ENCODE measurements at places on chromosomes 13 and 19.

- no peak for DNase-seq
These were observed 41.1 kb downstream of the SERP2 start for GRCh38 chr13:44414716-44415115.

- no peak for DNase-seq
These were observed 11.8 kb downstream of the CHAF1A start for GRCh38 chr19:4414144-4414799.

DNA sequence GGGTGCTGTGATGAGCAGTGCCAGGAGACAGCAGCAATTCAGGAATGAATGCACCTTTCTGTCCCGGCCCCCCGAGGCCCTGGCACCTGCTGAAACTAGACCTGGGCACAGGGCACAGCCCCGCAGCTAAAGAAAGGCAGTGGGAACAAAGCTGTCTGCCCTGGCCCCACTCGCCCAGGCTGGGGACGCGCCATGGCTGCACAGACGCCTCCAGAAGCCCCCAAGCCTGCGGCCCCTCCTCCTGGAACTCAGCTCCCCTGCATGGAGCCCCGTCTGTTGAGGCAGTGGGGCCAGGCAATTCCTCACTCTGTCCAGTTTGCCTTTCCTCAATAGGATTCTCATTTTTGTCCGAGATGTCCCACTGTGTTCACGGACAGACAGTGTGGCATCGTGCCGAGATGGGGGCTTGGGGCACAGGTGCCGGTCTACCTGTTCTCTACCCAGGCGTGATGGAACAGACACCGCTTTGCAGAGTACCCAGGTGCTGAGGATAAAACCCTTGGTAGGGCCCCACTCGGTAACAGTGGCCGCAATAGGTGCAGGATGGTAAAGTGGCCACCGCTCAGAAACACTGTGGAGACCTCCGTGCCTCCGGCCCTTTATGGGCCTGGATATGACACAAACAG lies 146.5 kb upstream of the SOX1 start:
- no peak for DNase-seq

DNA sequence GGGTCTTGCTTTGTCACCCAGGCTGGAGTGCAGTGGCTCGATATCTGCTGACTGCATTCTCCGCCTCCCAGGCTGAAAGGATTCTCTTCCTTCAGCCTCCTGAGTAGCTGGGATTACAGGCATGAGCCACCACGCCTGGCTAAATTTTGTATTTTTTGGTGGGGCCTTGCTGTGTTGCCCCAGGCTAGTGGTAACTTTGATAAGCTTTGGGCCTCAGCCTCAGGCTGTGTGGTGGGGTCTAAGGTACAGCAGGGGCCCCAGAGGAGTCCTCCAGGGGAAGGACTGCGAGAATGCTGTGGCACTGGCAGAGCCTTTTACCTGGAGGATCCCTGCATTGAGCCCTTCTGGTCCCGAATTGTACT lies 7.2 kb downstream of the DOT1L start:
- no peak for DNase-seq

DNA sequence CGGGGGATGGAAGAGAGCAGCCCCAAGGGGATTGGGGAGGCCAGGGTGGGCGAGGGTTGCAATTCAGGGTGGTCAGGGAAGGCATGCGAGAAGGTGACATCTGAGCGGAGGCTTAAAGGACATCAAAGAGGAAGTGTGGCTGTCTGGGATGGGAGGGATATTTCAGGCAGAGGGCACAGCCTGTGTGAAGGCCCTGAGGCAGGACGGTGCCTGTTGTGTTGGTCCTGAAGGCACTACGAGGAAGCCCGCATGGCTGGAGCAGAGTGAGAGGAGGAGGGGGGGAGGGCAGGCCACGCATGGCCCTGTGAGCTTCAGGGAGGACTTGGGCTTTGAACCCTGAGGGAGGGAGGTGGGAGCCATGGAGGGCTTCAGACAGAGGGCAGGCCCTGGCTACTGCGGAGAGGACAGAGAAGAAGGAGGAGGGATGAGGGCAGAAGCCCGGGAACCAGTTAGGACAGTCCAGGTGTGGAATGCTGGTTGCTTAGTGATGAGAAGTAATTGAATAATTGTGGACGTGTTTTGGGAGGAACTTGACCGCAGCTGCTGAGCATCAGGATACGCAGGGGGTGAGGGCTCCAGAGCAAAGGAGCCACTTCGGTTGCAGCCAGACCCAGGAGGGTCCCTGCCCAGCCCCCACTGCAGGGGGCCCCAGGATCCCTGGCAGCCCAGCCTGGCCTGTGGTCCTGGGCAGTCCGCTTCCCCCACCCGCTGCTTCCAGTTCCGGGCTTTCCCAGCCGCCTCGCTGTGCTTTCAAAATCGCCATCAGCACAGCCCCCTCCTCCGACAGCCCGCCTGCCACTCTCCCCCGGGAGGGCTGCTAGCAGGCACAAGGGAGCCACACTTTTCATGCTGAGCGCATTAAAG lies 6.2 kb downstream of the TLE6 start:
- peak; percentile 78 for DNase-seq

DNA sequence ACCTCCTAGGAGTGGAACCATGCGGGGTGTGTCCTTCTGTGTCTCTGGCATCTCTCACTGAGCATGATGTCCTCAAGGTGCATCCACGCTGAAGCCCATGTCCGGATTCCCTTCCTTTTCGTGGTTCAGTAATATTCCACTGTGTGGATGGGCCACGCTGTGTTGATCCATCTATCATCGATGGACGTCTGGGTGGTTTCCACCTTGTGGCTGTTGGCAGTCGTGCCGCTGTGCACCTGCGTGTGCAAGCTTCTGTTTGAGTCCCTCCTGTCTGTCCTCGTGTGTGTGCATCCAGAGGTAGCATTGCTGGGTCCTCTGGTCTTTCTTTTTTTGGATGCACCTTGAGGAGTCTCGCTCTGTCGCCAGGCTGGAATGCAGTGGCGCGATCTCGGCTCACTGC lies 11.2 kb upstream of the GNA15 start:
- no peak for DNase-seq

DNA sequence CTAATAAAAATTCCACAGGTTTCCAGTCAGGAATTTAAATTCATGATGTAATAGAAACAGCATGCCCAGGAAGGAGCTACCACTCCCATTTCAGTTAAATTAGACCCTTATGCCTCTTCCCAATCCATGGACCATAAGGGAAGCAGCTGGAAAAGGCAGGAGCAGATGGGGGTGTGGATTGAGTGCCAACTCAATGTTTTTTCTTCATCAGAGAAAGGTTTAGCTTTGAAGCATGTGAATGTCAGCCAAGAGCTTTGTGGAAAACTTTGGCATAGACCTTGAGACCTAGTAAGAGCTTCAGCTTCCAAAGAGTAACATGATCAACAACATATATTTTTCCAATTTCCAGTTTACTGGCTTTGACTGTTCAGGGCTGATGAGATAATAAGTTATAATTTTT lies 2139.9 kb downstream of the PCDH9 start:
- DNase-seq = no peak

- DNase-seq = no peak
These were observed 233.5 kb downstream of the EFNB2 start for GRCh38 chr13:106302011-106302410.

DNA sequence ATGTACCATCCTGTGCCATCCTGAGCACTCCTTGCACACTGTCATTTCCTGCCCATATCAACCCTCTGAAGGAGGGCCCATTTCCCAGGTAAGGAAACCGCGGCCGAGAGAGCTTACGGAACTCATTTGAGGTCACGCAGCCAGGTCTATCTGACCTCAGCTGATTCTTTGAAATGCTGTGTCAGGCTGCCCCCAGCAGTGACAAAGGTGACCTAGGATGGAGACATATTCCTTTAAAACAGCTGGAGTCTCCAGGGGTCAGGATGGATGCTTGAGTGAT lies 42.2 kb upstream of the VSTM2B start:
- DNase-seq = peak; percentile 2

Measured in AG20443 (cell line).